ENCODE measurements at places on chromosomes 2 and 18.

DNA sequence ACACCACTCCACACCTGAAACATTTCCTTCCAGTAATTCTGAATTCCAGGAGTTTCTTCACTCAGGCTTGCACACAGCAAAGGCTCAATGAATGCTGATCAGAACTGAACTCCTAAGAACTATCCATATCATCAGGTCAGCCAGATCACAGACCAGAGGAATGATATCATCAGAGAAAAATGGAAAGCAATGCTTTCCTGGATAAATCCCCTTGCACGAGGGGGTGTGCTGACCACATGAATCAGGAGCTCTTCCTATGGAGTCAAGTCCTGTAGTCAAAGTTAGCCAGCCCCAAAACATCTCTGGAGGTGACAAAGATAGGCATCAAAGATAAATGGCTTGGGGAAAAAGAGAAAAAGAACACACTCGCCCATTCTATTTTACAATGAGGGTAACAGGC is 83.8 kb upstream of the ACVR2A start:
- no peak for DNase-seq

DNA sequence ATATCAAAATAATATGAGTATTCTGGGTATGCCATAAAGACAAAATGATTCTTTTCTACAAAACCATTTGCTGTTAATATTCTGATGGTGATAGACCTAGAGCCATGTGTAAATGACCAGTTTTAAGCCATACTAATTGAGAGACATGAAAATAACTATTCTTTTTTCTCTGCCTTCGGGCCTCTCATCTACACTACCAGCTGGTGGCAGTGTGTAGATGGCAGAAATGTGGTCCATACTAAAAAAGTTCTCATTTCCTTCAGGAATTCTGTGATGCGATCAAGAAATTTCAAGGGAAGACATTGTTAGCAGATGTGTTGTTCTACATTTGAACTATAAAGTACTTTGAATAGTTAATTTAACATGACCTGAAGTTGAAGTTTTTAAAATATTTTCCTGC is 485.2 kb downstream of the TRIB2 start:
- DNase-seq: no peak

DNA sequence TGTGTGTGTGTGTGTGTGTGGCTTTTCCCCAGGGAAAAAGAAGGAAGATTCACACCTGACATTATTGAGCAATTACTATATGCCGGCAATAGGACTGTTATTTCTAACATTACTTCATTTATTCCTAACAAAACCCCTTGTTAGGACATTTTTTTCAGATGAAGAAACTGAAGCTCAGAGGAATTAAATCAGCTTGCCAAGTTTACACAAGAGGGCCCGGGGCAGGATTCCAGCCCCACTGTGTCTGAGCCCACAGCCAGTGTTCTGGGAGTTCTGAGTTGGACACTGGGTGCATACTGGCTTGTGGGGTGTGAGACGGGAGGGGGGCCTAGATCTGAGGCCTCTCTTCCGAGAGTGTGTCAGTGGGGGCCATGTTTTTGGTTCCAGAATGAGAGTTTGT is 9.9 kb downstream of the TOGARAM2 start:
- no peak for DNase-seq

DNA sequence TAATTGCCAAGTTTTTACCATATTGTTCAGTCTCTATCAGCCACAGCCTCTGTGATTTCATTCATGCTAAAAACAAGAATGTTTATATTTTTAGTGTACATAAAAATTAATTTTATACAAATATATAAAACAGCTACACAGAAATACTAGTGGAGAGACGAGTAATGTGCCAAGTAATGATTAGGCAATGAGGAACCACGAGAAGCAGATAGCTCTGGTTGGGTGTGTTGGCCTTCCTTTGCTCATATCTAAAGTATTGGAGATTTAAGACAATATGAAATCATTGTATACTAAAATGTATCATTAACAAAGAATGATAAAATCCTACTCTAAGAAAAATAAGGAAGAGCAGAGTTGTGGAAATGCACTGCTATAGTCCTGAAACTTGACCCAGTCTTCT is 326.7 kb downstream of the AGAP1 start:
- no peak for DNase-seq

- DNase-seq: no peak
Measured at GRCh38 chr2:54897420-54898310, 152.6 kb downstream of the RTN4 start.

DNA sequence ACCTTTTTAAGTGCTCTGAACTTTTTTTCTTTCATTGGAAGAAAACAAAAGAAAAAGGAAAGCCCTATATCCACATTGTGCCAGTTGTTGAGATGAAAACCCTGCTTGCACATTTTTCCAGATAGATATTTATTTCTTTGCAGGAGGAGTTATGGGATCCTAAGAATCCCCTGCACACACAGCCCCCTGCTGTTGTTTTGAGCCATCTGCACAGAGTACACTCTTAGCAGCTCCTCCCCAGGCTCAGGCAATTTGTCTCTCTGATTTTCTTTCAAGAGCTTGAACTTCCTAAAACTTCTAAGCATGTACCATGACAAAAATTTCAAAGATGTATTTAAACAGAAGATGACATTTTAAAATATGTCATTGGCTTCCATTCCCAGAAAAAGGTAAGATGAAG is 436.9 kb downstream of the METTL4 start:
- DNase-seq: no peak

- DNase-seq: no peak
Measured at GRCh38 chr2:217327953-217328621, 468.2 kb upstream of the TNP1 start.

GRCh38 chr2:190970160-190970559 is 43.8 kb downstream of the STAT1 start:
- DNase-seq: no peak

DNA sequence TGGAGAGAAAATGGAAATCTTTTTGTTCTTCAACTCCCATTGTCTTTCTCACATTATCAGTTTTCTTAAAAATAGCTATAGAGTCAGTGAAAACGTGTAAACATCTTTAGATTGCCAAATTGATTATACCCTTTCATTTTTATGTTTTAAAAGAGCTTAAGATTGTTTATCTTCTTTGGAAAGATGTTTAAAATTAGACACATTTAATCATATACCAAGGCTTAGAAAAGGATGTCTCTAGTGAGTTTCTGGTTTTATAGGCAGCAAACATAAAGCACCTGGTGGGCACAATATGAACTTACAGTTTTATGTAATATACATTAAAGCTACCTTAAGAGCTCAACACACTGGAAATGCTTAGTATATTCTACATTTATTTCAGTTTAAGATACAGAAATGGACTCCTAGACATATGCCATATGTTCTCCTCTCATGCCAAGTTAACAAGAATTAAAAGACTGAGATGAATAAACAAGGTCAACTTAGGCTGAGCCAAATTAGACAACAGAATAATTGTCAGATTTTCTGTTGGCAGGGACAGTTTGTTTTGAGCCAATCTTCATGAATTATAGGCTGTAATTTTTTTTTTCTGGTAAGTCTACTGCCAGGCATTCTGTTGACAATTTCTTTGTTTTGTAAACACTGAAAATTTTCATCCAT is 112.7 kb downstream of the OTX1 start:
- no peak for DNase-seq

GRCh38 chr2:222232372-222232771 is 66.4 kb downstream of the PAX3 start:
- DNase-seq: no peak

DNA sequence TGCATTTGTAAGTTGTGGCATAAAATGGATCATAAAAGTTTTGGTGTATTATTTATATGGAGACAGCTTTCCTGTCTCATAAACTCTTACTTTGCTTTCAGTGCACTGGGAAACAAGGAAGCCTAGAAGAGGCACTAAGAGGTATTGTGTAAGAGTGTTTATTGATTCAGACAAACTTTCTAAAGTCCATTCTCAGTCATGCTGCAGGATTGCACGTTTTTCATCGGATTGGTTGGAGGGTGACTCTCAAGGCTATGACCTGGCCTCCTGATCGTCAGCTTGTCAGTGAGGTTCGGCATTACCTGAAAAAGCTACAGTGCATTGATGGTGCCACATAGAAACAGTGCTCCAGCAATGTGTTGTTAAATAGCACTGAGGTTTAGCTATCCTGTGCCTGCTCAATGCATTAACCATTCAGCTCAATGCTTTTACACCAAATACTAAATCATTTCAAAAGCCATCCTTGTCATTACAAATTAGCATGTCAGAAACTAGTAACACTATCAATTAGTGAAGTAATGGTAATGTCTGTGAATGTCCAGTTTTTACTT is 545.5 kb downstream of the CBLN2 start:
- DNase-seq: no peak

- no peak for DNase-seq
Measured at GRCh38 chr2:134379722-134380121, 125.8 kb downstream of the MGAT5 start.

GRCh38 chr18:74303936-74304335 is 11.7 kb upstream of the C18orf63 start:
- peak; percentile 78 for DNase-seq

GRCh38 chr2:111032721-111033429 is 87.8 kb upstream of the BCL2L11 start:
- no peak for DNase-seq

DNA sequence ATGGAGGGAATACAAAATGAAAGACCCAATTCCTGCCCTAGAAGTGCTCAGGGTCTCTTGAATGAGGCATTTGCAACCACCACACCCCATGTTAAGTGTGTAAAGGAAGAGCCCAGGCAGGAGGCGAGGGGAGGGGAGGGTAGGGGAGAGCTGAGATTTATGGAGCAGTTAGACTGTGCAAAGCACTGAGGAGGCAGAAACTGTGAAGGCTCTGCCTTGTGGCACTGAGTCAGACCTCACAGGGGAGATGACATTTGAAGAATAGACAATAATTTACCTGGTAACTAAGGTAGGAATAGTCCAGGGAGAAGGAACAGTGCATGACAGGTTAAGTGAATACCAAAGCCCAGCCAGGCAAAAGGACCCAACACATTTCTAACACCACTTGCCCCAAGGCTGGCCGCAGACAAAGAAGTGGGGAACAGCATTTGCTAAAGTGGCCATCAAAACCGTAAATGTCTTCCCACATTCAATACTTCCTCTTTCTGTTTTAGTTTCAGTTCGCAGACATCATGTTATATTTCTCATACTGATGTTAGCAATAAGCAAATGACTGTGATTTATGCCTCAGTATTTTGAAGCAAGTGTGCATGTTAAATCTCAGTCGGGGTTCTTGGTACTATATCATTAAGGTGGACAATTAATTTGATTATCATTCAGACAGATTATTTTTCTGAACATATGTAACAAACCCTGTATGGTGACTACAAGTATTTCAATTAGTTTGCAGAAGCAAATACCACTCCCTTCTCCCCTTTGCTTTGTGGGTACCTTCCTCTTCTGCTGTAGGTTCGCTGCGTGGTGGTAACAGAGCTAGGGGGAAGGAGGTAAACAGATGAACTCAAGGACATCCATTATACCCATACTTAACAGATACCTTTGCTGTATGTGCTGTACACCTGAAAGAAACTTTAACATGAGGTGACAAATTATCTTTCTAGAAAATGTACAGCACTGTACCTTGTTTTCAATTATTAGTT is 27.5 kb downstream of the CDH20 start:
- DNase-seq: no peak

DNA sequence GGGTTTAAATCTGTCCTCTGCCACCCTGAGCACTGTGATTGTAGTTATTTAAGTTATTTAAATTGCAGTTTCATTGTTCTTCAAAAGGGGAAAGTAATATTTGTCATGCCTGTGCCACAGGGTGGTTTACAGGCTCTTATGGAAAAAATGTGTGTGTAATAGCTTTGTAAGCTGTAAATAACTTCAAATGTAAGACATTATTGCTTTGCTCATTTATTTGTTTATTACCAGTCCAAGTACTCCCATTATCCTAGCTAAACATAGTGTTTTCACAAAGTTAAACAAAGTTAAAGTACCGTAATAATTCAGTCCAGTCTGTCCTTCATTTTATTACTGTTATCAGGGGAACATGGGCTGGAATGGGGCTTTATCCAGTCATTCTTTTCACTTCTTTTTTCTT is 43.4 kb upstream of the IGFBP2 start:
- no peak for DNase-seq

DNA sequence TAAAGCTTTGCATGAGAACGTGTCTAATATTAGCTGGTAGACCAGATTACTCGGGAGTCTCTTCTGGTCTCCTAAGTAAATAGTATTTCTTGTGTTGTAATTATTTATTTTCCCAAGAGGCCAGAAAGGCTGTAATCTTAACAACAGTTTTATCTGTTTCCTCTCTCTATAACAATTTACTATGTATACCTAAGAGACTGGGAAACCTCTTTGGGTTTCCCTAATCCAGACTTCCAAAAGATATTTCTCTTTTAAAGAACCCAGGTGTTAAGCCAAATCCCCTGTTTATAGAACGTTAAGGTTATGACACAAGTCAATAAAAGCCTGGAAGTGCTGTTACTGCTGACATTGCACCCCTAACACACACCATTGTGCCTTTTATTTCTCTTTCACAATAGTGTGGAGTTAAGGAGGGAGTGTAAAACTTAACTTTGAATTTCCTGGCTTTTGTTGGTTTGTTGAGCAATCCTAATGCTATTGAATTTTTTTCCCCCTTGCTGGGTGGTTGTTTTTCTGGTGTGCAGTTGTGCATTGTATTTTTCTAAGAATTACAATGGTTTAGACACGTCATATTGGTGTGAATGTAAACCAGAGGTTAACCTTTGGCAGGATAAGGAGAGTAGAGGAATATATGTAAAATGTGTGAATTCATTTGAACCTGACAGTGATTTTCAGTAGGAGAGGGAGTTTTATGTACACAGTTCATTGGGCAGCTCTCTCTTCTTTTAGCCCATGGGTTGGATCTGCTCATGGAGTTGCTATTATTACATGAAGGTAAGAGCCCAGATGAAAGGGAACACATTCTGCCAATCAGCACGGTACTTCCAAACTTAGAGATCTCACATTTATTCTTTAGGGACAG is 192.8 kb downstream of the MTX2 start:
- no peak for DNase-seq

DNA sequence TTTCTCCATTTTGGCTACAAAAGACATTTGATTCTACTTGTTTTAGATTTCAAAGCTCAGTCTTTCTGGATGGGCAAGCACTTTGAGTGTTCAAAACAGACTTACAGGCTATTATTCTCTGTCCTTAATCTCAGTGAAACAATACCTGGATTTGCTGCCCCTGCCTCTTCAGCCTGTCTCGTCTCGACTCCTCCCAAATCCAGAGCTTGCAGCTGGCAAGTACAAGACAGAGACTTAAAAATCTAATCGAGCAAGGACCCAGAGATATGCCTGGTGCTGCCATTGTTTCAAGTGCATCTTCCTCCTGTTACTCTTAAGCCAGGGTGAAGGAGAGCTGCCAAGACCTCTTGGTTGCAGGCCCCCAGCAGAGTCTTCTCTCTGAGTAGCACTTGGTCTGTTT is 59.2 kb downstream of the LRRC30 start:
- DNase-seq: no peak

- no peak for DNase-seq
Measured at GRCh38 chr2:239133945-239134570, 266.8 kb downstream of the HDAC4 start.

GRCh38 chr2:105824446-105824845 is 79.7 kb downstream of the NCK2 start:
- DNase-seq: no peak

GRCh38 chr2:95056044-95056443 is 30.5 kb downstream of the MAL start:
- DNase-seq: no peak

GRCh38 chr2:121187351-121187981 is 97.5 kb downstream of the TFCP2L1 start:
- no peak for DNase-seq

GRCh38 chr2:32074134-32074506 is 10.8 kb downstream of the SPAST start:
- no peak for DNase-seq

- peak; percentile 11 for DNase-seq
Measured at GRCh38 chr2:196742685-196743084, 56.8 kb downstream of the GTF3C3 start.

GRCh38 chr2:109346601-109347228 is 217.7 kb downstream of the SH3RF3 start:
- no peak for DNase-seq
